ENCODE measurements at places on chromosomes 16 and 17.

DNA sequence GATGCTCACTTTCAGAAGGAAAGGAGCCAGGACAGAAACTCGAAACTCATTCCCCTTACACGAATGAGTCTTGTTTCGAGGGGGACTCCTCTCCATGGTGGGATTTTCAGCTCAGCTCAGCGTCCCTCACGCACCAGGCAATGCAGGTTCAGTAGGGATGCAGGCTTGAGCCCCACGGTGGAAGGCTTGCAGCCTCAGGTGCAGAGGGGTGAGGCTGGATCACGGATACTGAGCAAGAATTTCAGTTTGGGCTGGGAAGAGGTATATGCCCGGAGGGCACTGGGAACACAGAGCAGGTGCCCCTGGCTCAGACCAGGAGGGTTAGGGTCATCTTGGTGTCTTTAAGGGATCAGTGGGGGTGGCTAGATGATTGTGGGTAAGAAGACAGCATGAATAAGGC lies 344.9 kb upstream of the TNRC6C start:
- DNase-seq: no peak

- DNase-seq: no peak
These were observed 27.2 kb downstream of the SPNS2 start for GRCh38 chr17:4525691-4526397.

GRCh38 chr16:87619360-87620200 lies 17.3 kb downstream of the JPH3 start:
- no peak for DNase-seq

GRCh38 chr17:74748529-74749278 lies at the start of gene NHERF1:
TSS of gene NHERF1 (plus strand) at chr17:74748628. CDS start at chr17:74748847, 219 bp downstream.
- DNase-seq: no peak

DNA sequence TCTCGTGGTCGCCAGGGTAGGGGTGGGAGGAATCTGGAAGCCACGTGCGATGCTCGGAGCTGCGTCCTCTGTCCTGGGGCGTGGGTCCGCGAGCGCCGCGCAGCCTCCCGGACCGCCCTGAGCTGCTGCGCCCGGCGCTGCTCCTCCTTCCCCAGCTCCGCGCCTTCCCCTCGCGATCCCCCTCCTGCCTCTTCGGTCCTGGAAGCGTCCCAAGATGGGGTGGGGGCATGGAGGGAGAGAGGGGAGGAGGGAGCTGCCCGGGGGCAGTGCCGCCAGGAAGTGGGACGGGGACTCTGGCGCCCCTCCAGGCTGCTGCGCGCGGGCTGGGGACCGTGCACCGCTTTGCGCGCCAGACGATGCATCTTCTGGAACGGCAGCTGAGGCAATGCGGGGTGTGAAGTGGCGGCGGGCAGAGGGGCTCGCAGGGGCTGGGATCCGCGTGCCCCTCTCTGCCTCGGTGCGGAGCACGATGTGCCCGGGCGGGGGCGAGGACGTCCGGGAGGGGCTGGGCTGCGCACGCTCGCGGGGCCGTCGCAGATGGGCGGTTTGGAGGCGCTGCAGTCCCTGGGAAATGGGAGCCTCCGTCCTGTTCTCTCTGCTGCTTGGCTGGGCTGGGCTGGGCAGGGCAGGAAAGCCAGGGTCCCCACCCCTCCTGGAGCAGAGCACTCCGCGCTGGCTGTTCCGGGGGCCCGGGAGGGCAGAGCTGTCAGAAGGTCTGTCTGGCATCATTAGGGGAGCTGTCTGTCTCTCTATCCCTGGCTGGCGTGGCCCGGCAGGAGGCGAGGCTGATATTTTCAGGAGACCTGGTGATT lies 388.0 kb downstream of the SEC14L1 start:
- DNase-seq: peak; percentile 51

DNA sequence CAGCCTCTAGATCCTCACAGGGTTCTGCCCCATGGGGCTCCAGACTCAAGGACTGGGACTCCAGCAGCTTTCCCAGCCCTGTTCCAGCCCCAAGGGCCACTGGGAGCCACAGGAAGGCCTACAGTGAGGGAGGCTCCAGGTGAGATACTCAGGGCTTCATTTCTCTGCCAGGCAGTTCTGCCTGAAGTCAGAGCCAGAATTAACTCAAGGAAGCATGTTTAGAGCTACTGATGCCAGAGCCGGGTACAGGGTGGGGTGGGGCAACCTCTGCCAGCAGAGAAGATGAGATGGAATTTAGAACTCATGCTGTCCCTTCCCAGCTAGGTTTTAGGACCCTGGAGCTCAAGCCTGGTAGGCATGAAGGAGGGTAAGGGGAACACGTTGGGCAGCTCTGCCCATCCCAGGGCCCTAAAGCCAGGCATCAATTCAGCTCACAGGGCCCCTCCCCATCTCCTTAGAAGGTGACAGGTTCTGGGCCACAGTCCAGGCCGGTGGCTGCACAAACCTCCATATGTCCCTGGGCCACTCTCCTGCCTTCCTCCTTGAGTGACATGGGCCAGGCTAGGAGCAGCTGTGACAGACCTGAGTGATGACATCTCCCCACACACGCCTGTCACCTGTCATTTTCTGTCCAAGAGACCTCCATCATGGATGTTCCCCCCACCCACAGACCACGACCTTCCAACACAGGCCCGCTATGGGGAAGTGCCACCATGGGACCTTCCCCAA lies 24.5 kb upstream of the SPPL2C start:
- DNase-seq: no peak

DNA sequence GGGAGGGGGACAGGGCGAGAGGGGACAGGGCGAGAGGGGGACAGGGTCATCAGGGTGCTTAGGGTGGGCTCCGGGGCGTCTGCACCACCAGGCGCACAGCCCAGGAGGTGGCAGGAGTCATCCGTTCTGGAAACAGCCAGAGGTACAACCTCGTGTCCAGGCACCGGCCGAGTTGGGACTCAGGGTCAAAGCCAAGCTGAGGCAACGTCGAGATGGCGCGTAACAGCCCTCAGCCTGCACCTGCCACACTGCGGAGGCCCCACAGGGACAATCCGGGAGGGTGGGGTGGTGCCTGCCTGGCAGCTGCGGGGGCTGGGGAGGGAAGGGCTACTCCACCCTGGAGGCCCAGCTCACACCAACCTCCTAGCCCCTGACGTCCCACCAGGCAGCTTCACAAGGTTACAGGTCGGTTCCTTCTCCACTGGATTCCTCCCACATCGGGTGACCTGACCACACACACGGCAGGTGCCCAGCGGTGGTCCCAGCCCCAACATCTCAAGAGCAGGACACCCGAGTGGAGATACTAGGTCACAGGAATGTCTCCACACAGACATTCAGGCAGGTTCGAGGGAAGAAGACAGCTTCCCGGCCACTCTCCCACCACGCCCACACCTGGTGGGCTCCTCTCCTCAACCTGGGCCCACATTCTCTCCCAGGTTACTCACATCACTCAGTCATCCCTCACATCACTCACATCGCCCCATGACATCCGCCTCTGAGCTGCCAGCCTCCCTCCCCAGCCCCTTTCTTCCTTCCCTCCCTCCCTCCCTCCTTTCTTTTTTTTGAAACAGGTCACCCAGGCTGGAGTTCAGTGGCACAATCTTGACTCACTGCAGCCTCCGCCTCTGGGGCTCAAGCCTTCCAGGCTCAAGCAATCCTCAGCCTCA lies 47.3 kb downstream of the RPH3AL start:
- DNase-seq: no peak

GRCh38 chr16:21283521-21284289 lies 5.6 kb upstream of the CRYM start:
- DNase-seq: peak; percentile 27

DNA sequence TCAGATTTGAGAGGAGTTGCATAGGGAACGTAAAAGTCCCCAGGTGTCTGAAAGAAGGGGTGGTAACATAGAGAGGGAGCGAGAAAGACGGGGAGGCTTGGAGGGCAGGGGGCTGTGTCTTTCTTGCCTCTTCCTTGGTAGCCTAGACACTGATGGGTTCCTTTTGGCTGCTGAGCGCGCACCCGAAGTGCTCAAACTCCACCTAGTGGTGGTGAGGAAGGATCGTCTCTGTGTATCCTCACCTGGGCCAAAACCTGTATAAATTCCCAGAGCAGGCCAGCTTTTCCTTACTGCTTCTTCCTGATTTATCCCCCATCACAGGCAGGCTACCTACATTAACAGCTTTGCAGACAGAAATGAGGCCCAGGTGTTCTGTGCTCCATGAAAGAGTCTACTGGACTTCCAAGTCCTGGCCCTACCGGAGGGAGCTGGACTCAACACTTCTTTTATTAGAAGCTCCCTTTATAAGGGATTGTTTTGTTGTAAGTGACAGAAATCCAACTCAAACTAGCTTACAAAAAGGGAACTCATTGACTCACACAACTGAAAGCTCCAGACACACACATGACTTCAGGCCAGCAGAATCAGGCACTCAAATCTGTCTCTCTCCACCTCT lies 5.5 kb upstream of the SLC25A35 start:
- peak; percentile 38 for DNase-seq

GRCh38 chr16:67697422-67698185 lies 21.5 kb downstream of the GFOD2 start:
- DNase-seq: no peak

DNA sequence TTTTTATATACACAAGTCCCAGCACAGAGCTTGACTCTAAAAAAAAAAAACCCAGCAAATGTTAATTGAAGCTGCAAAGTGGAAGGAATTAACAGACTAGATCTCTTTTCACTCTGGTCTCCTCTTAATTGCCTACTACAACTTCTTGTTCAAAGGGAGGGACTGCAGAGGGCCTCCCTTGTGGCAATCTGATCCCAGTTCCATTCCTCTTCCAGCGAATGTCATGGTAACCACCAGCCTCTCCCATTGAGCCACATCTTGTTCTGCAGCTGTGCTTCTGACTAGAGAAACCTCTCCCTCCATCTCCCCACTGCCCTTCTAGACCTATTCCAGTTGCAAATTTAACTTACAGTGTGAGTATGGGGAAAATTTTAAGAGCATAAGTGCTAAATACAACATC lies 5.9 kb downstream of the SUPT6H start:
- DNase-seq: no peak

Data from NCI-H526 treated with DMSO at 0.1 percent for 48 hours (cell line).